Activated B cell treated with CpG ODN at 0.5 μM for 24 hours (primary cell): ENCODE measurements at places on chromosomes 4 and X. TPM values are rescaled to one million over a fixed set of nuclear protein-coding genes. Genes with fewer than 3 reads are reported as not detected.

GRCh38 chrX:44099366-44099765 is 126.2 kb upstream of the NDP start:
- no peak overlapping the region for H3K4me3 ChIP-seq
- H3K27me3 ChIP-seq = peaks cover 1% of the 10 kb centered on the region
- H3K4me1 ChIP-seq = no peaks in the 10 kb centered on the region
- no peak overlapping the region for H3K27ac ChIP-seq
- no peak for DNase-seq
- no peaks in the 10 kb centered on the region for H3K36me3 ChIP-seq

The AREG gene
- total RNA-seq = 2.1 and 2.2 TPM in 2 replicates

DNA sequence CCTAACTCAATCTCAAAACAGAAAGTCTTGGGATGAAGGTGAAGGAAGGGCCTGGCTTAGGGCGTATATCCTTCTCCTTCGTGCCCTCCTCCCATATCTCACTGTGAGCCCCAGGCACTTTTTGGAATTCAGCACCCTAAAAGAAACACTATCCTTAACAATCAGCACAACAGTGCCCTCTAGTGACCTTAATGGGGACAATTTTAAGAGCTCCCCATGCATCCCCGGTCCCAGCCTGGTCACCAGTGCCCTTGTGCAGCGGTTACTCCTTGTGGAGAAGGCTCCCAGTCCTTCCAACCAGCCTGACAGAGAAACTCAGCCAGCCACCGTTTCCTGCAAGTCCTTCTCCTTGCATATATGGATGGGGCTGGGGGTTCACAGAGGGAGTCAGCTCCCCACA is 4.2 kb downstream of the PAK3 start:
- no peak for DNase-seq
- peaks cover 9% of the 10 kb centered on the region for H3K27me3 ChIP-seq
- peaks cover 18% of the 10 kb centered on the region for H3K4me1 ChIP-seq
- no peaks in the 10 kb centered on the region for H3K36me3 ChIP-seq
- no peak overlapping the region for H3K27ac ChIP-seq
- H3K4me3 ChIP-seq = no peak overlapping the region

- no peak overlapping the region for H3K27ac ChIP-seq
- H3K4me3 ChIP-seq = no peak overlapping the region
- peaks cover 17% of the 10 kb centered on the region for H3K4me1 ChIP-seq
- no peak for DNase-seq
- H3K27me3 ChIP-seq = peaks cover 3% of the 10 kb centered on the region
Observed at GRCh38 chr4:77358315-77358928, 201.4 kb downstream of the CCNG2 start.

- DNase-seq = no peak
- no peaks in the 10 kb centered on the region for H3K27me3 ChIP-seq
- H3K4me3 ChIP-seq = no peak overlapping the region
- no peak overlapping the region for H3K27ac ChIP-seq
- no peaks in the 10 kb centered on the region for H3K4me1 ChIP-seq
- peaks cover 52% of the 10 kb centered on the region for H3K36me3 ChIP-seq
Observed at GRCh38 chr4:39103291-39103690, 41.3 kb downstream of the KLHL5 start.
